ENCODE measurements at places on chromosomes 5 and 9.

- no peak for DNase-seq
Observed at GRCh38 chr5:56589481-56589860, 225.9 kb upstream of the MAP3K1 start.

DNA sequence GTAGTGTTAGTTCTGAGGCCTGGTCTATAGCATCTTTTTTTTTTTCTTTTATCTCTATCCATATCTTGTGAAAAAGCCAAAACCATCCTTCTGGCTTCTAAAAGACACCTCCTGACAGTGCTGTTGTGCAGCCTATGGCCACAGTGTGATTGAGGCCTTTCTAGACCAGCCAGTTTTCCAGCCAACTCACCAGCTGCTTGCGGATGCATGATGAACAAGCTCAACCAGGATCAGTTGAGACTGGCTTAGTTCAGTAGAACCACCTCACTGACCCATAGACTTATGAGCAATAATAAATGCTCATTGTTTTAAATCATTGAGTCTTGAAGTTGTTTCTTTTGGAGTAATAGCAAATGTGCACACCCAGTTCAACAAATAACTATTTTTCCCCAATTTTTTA is 296.9 kb downstream of the FAM170A start:
- no peak for DNase-seq

DNA sequence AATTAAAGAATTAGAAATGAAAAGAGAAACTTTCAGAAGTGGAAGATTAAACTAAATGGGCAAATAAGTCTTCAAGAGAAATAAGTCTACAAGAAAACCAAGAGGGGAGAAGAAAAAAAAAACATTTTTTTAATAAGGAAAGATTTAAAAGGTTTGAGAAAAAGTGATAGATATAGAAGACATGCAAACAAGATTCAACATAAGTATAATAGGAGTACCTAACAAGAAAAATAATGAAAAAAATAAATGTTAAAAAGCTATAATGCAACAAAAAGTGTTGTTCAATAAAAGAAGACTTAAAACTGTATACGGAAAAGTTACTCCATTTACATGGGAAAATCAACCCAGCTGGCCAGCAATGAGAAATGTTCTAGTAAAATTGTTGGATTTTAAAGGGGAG is 42.6 kb downstream of the PTPDC1 start:
- no peak for DNase-seq

DNA sequence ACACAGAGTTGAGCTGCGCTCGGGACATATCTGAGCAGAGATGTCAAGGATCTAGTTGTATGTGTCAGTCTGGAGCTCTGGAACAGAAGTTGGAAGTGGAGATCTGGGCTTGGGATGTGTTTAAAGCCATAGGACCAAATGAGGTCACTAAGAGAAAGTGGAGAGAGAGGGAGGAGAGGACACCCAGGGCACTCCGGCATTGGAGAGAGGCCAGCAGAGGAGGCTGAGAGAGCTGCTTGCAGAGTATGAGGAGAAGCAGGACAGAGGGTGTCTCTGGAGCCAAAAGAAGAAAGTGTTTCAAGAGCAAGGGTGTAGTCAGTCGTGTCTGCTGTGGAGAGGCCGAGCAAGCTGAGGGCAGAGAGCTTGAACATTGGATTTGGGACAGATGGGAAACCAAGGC is 34.7 kb downstream of the ARHGEF37 start:
- DNase-seq: no peak
